Left forelimb (tissue), 1 donor: ENCODE measurements at places on chromosomes 3 and 15.

DNA sequence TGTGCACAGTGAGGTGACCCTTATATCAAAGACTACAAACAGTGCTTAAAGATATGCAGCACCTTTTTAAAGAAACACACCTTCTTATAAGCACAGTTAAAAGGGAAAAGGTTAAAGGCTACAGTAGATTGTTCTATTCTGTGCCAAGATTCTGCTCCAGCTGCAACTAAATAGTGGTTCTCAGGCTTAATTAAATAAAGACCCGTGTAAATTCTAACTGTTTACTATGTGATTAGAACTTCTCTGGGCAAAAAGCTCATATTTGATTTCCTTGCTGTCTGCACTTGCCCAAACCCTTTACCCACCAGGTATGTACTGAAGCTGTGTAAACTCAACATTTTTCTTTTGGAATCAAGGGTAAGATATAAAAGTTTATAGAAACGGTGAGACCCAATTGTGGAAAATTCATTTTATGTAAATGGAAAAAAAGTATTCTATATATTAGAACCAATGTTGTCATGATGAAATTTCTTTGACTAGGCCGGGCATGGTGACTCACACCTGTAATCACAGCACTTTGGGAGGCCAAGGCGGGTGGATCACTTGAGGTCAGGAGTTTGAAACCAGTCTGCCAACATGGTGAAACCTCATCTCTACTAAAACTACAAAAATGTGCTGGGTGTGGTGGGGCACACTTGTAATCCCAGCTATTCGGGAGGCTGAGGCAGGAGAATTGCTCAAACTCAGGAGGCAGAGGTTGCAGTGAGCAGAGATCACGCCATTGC, 230.6 kb downstream of the MECOM start:
- no peak for DNase-seq

DNA sequence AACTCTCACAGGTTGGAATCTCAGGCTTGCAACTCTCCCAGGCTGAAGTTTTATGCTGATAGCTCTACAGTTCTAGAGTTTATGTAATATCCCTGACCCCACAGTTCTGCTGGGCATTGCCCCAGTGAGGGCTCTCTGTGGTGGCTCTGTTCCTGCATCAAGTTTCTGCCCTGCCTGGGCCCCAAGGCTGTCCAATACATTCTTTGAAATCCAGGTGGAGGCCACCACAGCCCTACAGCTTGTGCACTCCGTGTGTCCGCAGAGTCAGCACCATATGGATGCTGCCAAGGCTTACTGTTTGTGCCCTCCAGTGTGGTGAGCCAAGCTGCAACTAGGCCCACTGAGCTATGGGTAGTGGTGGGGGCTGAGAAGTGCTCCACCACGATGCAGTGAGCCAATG, 1141.2 kb upstream of the EPHA6 start:
- no peak for DNase-seq

DNA sequence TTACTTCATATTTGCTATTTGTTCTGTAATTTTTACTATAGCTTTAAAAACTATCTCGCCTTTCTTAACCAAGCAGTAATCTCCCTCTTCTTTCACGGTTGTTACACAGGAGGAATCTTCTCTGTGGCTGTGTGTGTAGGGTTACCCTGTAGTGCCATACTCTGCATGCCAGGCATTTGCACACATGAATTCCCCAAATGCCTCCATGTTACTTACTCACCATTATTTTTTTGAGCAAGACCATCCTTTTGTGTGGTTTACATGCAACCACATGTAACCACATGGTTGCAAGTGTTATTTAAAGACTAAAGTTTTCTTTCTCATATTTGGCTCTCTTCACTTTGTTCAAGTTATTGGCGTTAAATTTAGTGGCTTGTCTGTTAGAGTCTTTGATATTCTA, 45.5 kb downstream of the HPS3 start:
- DNase-seq, result no peak

- no peak for DNase-seq
Observed at GRCh38 chr3:146163584-146163983, 2.6 kb upstream of the PLOD2 start.

DNA sequence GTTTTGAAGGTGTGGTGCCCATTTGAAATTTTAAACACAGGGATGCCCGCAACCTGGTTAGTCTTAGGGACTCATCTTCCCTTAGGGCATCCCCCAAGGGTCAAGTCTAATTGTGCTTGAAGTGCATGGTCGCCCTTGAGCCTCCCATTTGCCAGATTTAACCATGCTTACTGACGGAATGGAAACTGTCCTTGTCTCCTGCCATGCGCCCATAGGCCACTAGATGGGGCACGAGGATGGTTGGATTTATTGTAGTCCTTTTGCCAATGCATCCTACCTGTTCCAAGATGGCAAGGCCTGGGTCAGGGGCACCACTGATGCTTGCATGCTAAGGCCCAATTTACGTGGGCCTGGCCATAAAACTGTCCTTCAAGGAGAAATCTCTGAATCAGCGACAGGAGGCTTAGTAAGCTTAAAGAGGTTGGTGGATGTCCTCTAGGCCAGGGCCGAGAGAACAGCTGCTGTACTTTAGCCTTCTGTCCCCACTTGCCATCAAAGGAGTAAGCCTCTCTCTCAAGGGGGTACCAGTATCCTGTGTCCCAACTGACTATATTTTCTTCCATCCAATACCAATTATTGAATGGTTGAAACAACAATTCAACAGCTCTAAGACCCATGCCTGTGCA, 355.4 kb downstream of the OTOL1 start:
- peak; percentile 75 for DNase-seq

- DNase-seq, result no peak
Observed at GRCh38 chr3:151301787-151302186, 14.8 kb downstream of the GPR87 start.
